CD4-positive, alpha-beta T cell treated with Interleukin-4 for 1 hour (primary cell): ENCODE measurements at places on chromosomes 6 and 20.

DNA sequence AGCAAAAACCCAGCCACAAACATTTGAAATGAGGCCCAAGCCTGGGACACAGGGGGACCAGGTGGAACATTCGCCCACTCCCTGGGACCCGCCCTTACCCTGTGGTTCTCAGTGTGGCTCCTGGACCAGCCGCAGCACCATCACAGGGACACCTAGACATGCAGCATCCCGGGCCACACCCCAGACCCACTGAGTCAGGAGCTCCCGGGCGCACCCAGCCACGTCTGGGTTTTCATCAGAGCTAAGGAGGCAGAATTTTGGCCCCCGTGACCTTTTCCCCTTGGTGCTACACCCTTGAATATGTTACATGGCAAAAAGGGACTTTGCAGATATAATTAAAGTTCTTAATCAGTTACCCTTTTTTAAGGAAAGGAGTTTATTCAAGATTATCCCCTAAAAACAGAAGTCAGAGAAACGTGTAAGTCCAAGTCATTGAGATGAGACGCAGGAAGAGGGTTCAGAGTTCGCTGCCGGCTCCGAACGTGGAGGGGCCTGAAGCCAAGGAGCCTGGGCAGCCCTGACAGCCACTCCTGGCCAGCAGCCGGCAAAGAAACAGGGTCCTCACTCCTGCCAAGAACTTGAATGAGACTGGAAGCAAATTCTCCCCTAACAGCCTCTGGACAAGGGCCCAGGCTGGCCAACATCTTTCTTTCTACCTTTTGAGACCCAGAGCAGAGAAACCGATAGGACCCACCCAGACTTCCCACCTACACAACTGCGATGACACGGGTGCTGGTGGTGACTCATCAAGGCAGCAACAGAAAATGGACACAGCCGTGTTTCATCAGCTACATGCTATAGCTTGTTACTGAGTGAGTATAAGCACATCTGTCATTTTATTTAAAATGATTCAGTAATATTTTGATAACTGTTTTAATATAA is 25.3 kb downstream of the BFSP1 start:
- DNase-seq: peak; percentile 40

DNA sequence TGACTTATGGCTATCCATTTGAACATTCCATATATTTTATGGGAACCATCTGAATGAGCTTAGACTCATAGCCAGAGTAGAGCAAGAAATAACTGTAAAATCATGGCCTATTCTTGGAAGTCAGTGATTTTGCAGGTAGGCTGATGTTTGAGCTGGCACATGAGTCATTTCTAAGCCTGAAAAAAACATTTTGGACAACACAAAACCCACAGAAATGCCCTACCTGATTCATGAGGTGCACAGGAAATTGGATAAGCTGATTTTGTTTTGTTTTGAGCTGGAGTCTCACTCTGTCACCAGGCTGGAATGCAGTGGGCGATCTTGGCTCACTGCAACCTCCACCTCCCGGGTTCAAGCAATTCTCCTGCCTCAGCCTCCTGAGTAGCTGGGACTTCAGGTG is 443.0 kb downstream of the PKHD1 start:
- no peak for DNase-seq

DNA sequence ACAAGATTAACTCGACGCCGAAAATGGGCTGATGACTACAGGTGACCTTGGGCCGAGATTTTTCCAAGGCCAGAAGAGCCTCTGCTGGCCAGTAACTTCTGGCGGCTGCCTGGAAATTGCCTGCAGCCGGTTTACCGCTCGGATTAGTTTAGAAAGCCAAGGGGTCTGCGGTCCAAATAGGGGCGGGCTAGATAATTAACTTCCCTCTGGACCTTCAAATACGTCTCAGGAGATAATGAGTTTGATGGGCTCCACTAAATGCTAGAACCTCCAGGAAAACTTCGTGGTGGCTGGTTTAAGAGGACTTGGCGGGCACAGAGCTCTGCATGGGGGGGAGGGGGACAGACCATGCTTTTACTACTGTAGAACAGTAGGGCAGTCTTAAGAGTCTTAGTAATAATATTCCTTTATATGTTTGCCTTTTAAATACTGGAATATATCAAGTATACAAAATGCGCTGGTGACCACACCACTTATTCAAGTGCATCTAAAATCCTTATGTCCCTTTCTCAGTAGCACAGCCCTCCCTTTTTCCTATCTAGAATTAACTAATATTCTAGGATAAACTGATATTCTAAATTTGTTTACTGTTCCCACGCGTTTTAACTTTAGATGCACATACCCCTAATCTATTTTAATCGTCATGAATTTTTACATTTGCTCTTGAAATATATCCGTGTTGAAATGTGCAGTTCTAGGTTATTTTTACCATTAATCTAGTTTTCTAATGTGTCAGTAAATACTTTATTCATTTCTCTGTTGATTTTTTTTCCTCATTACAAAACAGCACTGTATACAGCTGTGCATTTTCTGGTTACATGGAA is 107.5 kb upstream of the PRSS16 start:
- no peak for DNase-seq

DNA sequence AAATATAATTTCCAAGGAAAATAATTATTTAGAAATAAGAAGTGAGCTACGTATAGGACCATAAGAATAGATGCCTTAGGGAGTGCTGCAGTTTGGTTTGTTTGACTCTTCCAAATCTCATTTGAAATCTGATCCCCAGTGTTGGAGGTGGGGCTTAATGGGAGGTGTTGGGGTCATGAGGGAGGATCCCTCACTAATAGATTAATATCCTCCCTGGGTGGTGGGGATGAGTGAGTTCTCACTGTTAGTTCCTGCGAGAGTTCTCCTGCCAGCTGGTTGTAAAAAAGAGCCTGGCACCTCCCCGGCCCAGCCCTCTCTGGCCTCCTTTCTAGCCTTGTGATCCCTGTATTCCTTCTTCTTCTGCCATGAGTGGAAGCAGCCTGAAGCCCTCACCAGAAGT is 69.3 kb downstream of the RCAN2 start:
- DNase-seq: no peak

DNA sequence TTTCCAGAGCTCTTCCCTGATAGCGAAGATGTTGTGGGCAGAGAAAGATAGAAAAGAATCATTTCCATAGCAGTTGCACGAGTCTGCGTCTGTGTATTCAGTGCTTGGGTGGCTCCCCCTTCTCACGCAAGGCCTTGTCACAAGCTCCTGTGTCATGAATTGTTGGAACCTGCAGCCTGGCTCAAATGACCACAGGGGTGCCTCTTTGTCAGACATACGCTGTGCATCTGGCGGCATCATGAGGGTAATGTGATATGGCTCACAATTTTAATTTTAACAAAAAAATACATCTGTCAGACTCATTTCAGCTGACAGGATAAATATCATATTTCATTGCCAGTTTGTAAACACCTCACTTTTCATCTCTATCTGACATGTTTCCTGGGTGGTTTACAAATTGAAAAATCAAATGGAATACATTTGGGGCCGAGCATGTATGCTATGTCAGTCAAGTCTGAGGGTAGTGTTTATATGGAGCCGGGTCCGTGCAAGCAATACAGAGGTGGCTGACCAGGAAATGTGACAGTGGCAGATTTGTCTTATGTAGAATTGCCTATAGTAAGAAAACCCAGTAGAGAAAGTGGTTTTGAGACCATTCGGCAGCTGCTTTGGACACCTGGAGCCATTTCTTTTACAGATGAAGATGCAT is 90.9 kb downstream of the CAP2 start:
- DNase-seq: no peak

DNA sequence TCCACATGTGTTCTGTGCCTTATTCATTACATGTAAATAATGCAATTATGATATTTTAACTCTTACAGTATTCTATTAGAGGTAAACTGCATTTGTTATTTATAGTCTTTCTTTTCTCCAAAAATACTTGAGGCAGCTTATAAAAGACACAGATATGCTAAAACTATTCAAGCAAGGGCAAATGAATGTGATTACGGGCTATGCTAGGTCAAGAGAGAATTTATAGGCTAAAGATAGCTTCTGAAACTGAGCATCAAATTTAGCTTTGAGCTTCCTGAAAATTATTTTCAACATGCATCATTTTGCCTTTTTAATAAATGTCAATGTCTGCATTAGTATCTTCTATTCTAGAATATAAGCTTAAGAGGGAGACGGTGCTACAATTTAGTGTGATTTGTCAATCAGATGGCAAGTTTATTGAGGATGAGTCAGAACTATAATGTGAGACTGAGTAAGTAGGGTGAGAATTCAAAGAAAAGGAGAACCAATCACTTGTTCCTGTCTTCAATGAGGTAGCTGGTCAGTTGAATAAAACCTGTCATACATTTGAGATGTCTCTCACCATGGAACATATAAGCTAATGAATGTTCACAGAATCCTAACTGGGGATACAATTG is 669.4 kb upstream of the CITED2 start:
- no peak for DNase-seq

DNA sequence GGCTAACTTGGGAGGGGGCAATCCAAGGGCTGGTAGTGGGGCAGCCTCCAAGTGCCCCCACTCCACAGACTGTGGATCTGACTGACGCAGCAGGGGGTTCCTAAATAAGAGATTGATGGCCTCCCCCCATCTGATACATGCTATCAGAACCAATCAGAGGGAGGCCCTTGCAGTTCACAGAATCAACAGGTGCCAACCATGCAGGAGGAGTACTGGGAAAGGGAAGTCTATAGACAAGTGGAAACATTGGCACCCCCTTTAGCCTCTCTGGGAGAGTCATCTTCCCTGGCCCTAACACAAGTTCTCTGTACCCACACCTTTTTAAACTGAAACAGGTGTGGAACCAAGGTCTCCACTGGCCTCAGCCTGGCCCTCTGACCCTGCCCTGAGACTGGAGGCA is 145.8 kb downstream of the OR2B2 start:
- no peak for DNase-seq

DNA sequence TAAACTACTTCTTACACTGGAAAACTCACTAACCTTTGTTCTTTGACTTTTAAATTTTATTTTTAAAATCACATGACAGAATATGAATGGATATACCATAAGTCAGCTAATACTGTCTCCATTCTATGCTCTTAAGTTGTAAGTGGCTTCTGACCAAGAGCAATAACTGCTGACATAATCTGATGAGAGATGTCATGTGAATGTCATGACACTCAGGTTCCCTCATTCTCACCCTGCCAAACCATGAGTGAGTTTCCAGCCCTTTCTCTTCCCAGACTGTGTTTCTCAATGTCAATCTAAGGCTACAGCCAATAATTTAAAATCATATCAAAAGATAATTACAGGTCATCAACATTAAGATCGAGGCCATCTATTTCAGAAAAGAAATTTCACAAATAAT is 39.7 kb downstream of the KIF16B start:
- no peak for DNase-seq

GRCh38 chr6:112802144-112802543 is 455.0 kb downstream of the RFPL4B start:
- no peak for DNase-seq

DNA sequence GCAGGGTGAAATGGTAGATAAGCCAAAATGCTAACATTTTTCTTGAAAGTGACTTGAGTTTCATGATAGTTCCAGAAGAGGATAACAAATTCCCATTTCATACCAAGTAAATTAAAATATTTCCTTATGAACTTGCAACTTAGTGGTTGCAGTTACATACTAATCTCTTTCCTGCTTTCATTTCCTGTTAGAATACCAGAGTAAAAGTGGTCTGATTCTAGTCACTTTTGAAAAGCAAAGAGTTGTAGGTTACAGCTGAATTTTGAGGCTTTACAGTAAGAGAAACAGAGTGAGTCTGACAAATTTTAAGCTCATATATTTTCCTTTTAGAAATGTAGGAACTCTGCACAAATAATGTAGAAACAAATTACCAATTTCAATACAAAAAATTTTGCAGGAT is 117.4 kb downstream of the ZFAND3 start:
- DNase-seq: no peak

GRCh38 chr20:25258828-25259227 is 10.9 kb downstream of the PYGB start:
- no peak for DNase-seq

GRCh38 chr6:102493485-102493884 is 1100.0 kb downstream of the GRIK2 start:
- no peak for DNase-seq

DNA sequence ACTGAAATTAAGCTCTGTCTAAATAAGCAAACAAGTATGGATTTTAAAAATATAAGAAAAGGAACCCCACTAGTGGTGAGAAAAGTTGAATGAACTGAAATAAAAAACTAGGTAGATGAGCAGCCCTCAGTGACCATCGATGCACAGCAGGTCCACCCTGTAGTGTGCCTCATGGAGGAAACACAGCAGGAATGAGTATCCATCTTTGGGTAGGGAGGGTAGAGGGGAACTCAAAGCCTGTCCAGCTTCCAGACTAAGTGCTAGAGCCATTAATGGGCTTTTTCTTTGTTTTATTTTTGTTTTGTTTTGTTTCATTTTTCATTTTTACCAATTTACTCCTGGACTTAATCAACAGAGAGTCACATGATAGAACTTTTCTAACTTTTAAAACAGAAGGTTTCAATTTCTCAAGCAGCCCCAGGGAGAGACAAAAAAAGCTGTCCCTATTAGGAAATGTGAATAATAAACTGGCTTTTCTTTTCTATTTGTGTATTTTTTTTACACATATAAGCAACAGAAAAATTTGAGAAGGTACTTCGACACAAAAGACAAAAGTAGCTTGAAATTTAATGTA is 700.6 kb downstream of the HACE1 start:
- no peak for DNase-seq

GRCh38 chr6:46044881-46045617 is 29.4 kb upstream of the CLIC5 start:
- no peak for DNase-seq

DNA sequence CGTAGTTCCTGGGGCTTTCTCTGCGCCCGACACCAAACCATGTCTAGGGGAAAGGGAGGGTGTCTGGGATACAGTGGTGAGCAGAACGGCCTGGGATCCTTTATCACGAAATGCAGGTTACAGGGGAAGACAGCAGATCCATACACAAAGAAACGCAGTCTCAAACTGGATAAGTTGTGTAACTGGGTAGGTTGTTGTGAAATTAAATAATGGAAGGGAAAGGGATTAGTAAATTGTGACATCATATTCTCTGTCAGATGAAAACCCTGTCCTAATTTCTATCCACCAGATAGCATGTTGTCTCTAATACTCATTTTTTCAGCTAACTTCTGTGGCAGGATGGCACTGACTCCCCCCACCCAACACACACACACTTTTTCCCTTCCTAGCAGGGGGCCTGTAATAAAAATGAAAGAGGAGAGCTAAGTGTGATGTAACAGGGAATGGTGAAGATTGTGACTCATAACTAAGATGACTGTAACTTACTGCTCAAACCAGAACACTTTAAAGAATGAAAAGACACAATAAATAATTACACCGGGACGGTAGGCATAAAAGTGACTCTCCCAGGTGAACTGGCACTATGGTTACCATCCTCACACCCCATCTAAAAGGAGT is 769 bp upstream of the TRPC4AP start:
- no peak for DNase-seq

DNA sequence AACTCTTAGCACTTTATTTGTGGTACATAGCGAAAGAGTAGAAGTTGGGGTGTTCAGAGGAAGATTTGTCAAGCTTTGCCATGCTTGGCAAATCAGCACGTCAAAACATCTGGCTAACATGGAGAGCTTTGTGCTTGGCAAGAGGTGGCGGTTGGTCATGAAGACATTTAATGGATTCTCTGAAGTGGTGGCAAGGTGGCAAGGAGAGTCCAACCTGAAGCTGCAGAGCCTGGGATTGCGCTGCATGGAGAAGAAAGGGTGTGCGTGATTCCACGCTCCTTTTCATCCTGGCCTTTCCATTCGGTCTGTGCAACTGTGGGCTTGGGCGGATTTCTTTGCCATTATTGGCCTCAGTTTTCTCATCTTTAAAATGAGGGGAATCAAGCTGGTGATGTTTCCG is 3.1 kb downstream of the PYGB start:
- no peak for DNase-seq
